Naive thymus-derived CD8-positive, alpha-beta T cell (primary cell): ENCODE measurements at places on chromosomes 2 and 18.

- no peak for DNase-seq
Measured at GRCh38 chr2:11488809-11489208, 22.8 kb upstream of the E2F6 start.

DNA sequence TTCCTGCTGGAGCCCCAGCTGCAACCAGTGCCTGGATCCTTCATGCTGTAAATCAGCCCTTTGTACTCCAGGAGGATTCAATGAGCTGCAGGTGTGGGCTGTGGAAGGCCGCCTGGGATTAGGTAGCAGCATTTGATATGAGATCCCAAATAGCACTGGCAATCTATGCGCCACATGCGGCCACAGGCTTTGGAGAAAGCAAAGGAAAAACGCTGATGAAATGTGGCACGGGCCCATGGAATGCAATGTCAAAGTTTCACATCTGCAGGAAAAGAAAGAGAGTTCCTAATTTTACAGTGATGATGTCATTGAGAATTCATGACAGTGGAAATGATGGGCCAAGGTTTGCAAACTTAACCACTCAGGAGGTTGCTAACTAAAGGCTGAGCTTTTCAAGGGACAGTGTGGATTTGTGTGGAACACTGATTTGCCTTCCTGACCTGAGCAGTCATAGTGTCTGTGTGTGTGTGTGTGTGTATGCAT, 216.4 kb upstream of the OSR1 start:
- no peak for DNase-seq

DNA sequence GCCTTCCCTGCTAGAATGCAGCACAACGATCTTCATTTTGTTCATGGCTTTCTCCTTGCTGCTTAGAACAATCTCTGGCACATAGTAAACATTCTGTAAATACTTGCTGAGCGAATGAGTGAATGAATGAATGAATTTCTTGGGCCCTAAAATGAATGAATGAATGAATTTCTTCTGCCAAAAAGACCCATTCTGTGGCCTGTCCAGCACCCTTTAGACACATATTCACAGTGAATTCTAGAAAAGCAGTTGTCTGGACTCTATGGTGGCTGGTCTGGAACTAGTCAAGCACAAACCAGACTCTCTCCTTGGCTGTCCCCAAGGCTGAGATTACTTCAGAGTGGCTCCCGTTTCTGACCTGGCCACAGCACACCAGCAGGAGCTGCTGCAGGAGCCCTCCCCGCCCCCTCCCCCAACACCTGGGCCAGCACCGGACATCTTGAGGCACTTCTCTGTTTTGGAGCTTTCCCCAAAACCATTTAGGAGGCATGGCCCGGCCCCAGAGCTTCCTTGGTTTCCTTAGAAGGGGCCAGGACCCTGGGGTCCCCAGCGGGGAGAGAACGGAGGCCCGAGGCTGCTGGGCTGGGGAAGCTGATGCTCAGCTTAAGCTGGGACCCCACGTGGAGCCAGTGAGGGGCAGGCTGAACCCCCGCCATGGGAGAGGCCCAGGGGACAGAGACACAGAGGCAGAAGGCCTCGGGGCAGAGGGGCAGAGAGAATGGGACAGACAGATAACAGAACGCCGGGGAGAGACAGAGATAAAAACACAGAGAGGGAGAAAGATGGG, 159.0 kb downstream of the ZFP36L2 start:
- no peak for DNase-seq

DNA sequence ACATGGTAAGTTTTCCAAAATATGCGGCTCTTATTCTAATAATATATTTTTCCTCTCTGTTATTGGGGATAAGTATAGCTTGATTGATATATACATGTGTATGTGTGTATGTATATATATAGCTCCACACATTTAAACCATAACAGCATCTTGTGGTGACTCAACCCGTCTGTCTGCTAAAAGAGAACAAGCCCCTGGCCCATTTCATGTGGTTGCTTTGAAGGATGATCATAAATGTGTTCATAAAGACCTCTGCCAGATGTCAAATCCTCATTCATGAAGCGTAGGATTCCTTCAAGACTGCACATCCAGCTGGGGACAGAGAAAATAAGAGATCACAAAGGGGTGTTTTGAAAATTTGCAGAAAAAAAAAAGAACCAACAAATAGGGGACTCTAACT, 79.3 kb downstream of the RHOB start:
- DNase-seq: no peak

GRCh38 chr18:59249199-59249774, 24.0 kb downstream of the RAX start:
- no peak for DNase-seq

DNA sequence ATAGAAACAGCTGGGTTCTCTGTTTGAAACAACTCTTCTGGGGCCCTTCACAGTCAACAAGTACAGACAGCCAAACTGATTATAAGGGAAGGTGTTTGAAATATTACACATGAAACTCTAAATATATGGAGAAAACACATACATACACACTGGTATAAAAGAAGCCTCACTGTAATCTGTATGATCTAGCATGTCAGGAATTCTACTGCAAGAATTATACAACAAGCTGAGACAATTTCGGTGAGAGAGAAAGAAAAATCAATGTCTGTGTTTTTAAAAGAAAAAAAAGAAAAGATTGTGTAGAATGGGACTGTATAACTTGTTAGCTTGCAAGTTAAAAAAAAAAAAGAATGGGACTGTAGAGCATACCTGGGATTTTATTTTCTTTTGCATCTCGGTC, 26.3 kb downstream of the IRS1 start:
- DNase-seq: no peak

- no peak for DNase-seq
Measured at GRCh38 chr2:130365963-130366362, 10.1 kb downstream of the PTPN18 start.

GRCh38 chr2:224870341-224870740, 154.2 kb upstream of the CCDC195 start:
- DNase-seq: no peak

- DNase-seq: no peak
Measured at GRCh38 chr2:39636306-39636705, 29.4 kb upstream of the TMEM178A start.

DNA sequence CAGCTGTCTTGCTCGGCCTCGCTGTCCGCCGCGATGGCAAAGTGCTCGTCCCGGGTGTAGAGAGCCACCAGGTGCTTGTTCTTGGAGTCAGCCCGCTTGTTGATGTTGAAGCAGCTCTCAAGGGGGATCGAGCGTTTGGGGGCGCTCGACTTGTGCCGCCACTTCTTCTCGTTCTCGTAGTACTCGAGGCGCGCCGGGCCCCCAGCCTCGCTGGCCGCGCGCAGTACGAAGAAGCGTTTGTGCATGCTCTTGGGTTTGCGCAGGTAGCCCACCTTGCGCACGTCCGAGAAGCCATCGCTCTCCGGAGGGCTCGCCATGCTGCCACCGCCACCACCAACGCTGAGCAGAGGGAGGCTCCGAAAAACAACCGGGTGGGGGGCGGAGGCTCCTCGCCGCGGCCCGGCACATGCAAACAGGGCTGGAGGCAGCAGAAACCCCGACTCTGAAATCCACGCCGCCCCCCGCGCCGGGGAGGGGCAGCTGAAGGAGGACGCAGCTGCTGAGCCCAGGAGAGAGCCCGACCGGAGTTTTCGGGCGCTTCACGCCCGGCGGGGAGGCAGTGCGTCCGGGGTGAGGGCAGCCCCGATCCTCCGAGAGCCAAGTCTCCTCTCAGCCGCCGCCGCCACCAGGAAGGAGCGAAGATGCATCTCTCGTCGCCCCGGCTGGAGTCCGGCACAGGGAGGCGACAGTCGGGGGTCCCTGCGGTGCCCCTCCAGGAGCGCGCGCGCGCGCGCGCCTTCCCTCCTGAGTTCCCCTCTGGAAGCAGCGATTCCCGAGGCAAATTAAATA, 1.0 kb downstream of the IRS1 start:
- DNase-seq: peak; percentile 54

GRCh38 chr2:215695861-215696260, 260.0 kb upstream of the FN1 start:
- no peak for DNase-seq

DNA sequence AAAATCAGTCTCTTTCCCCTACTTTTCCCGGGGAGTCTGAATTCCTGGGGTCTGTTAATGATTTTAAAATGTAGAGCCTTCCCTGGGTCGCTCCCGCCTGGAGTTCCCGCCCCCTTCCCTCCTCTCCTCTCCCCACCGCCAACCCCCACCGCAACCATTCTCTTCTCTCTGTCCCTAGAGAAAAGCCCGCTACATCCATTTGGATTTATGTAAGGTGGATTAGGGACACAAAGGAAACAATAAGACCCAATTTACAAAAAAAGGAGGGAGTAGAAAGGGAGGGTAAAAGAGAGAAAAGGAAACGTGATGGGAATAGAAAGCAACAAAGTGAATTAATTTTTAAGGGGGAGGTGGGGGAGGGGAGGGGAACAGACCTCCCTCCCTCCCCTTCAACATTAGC, 2.2 kb downstream of the EPHA4 start:
- no peak for DNase-seq

DNA sequence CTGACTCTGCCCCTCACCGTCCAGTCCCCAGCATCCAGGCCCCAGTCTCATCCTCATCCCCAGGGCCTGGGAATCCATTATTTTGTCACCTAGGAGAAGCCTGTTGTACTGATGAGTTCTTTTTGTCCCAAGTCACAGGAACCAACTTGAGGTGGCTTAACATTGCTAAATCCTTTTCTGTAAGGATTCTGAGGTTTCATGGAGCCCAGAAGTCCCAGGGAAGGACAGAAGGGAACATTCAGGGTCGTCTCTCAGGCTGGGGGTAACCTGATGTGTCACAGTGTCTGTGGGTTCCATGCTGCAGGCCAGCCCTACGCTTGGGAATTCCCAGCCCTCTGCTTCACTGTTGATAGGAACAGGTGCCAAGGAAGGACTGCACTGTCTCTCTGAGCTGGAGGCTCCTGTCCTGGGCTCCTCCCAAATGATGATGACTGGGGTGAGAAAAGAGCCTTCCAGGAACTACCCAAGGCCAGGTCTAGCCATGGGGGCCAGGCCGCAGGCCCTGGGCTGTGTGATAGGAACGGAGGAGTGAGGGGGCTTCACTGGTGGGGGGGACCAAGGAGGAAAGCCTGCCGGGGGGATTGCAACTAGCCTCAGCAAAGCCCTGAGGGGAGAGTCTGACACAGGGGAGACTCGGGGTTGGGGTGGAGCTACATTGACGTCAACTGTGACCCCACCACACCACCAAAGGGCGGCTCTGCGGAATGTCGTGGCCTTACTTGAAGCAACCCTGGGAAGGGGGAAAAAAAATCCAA, 145.7 kb downstream of the SMAD7 start:
- DNase-seq: no peak

- peak; percentile 19 for DNase-seq
Measured at GRCh38 chr2:178280244-178280852, 86.0 kb downstream of the OSBPL6 start.

DNA sequence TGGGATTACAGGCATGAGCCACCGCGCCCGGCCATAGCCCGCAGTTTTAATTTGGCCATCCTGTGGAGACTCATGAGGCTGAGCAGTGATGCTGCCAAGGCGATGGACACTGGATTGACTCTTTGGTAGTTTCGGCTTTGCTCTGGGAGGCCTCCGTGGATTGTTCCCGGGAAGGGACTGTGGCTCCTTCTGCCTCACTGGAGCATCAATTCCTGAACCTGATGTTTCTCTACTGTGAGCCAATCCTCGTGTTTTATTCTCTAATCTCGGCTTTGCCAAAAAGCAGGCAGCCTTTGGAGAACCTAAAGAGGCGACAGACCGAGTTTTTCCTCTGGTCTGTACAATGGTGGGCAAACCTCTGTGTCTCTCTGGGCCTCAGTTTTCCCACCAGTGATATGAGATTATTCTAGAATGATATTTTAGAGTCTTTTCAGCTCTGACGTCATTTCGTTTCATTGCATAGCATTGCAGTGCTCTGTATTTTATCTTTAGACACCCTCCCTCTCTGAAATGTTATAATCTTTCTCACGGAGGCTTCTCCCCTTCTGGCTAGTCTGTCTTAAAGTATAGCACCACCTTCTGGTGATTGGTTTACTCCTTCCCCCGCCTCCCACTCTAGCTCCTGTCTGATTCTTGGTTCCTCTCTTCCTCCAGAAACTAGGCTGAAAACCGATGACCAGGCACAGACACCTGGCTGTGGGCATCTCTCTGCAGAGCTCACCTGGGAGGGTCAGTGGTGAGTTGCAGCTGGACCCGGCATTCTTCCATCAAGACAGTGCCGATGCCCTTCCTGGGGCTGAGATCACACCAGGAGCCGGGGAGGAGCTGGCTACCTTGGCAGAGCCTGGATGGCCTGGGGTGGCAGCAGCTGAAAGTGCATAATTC, 341.3 kb downstream of the MYCN start:
- no peak for DNase-seq

DNA sequence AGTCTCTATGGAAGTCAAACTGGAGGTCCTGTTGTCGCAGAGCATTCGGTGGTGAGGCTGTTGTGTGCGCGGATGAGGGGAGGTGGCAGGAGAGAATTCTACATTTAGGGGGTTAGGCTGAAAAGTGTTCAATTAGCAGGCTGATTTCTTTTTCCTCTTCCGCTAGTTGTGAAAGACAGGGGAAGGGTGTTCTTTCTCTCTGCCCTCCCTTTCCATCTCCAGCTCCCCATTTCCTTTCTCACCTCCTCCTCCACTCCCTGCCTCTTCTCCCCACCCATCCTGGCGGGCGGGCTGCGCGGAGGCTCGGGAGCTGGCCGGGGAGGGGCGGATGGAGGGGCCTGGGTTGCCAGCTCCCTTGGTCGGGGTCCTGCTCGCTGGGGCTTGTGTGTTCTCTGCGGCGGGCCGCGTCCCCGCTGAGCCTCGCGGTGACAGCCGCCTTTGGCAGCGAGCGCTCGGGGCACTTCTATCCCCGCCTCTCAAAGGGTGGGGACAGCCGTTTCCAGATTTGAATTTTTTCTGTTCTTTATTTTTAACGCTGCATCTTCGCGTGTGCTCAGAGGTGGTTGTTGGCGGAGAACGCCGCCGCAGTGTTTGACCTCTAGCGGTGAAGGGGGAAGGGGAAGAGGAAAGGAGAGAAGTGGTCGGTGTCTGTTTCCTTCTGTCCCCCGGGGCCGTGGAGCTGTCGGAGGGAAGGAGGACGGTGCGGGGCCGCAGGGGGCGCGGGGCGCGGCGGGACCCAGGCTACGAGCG, 3.6 kb downstream of the SOX11 start:
- no peak for DNase-seq

DNA sequence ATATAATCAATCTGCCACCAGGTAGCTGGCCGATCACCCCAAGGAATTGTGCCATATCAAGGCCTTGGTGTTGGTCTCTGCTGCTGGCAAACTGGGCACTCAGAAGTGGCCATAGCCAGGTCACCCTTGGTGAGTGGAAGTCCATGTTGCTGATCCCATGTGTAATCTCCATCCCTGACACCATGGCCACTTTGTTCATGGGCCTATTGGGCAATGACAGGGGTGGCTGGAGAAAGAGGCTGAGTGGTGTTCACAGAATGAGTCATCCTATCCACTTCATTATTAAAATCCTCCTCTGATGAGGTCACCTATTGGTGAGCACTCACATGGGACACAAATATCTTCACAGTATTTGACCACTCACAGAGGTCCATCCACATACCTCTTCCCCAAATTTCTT, 26.7 kb upstream of the CD226 start:
- DNase-seq: no peak
